ENCODE measurements at places on chromosomes 2 and 18. TPM values are rescaled to one million over a fixed set of nuclear protein-coding genes. Genes with fewer than 3 reads are reported as not detected.

The RAB6D gene
- not detected for total RNA-seq

The CTAGE1 gene
- not detected for total RNA-seq

The LNPK gene
- 35.2 TPM for total RNA-seq

The PRKAG3 gene
- total RNA-seq: not detected

The CFAP65 gene
- not detected for total RNA-seq

The POTEI gene
- not detected for total RNA-seq

The NEMP2 gene
- 11.7 TPM for total RNA-seq

The SLC23A3 gene
- 1.9 TPM for total RNA-seq

The CCDC68 gene
- total RNA-seq: not detected

The GPR39 gene
- not detected for total RNA-seq

The PID1 gene
- total RNA-seq: not detected

The DCDC2C gene
- not detected for total RNA-seq

The MAP3K19 gene
- not detected for total RNA-seq

The ATP6V1C2 gene
- 0.05 TPM for total RNA-seq

The TACR1 gene
- not detected for total RNA-seq

The SCN1A gene
- total RNA-seq: not detected

The TNFAIP6 gene
- total RNA-seq: not detected

The MC2R gene
- not detected for total RNA-seq

The CDH20 gene
- not detected for total RNA-seq

The MRPL33 gene
- total RNA-seq: 55.4 TPM

The SLC4A5 gene
- 0.71 TPM for total RNA-seq

All from activated T-helper 1 cell treated with anti-CD3 and anti-CD28 coated beads, Interleukin-12 subunit alpha, Interleukin-12 subunit beta, Interleukin-2, Interleukin-4 antibody, amounts not matched to agents 30 ng/mL and 10 ng/mL and 1 ng/mL, durations not matched to agents 14 hours and 24 hours and 36 hours (primary cell).